Left ventricle myocardium inferior (tissue), 1 donor: ENCODE measurements at places on chromosomes 1 and 21. TPM values are rescaled to one million over a fixed set of nuclear protein-coding genes. Genes with fewer than 3 reads are reported as not detected.
A peak's percentile ranks its signal among the peaks of the same experiment; 100 is the strongest.

GRCh38 chr21:34884346-34884929 lies 164.7 kb downstream of the RUNX1 start:
- H3K27ac ChIP-seq = no peak overlapping the region
- DNase-seq = no peak
- peaks cover 36% of the 10 kb centered on the region for H3K4me1 ChIP-seq
- no peaks in the 10 kb centered on the region for H3K36me3 ChIP-seq
- peak overlapping the region; percentile 75 for H3K4me3 ChIP-seq

DNA sequence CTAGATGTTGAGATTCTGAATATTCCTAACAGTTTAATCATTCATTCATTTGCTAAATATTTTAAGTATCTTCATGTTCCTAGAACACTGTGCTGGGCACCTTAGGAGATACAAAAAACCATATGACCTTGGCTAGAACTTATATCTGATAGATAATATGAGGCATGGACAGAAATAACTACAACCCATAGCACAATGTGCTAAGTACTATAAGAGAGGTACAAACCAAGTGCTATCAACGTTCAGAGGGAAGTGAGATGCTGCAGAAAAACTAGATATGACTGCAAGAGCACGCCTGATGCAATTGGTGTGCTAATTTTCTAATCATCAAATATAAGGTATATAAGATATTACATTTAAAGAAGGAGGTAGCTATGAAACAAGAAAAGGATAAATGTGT lies 10.7 kb downstream of the NMNAT2 start:
- no peaks in the 10 kb centered on the region for H3K36me3 ChIP-seq
- H3K4me1 ChIP-seq = peaks cover 17% of the 10 kb centered on the region
- no peak for DNase-seq
- H3K27ac ChIP-seq = peak overlapping the region; percentile 75
- no peaks in the 10 kb centered on the region for H3K27me3 ChIP-seq

GRCh38 chr1:66439031-66439740 lies 94.8 kb upstream of the SGIP1 start:
- no peaks in the 10 kb centered on the region for H3K36me3 ChIP-seq
- H3K4me1 ChIP-seq = peaks cover 8% of the 10 kb centered on the region
- no peak overlapping the region for H3K27ac ChIP-seq
- no peak overlapping the region for H3K4me3 ChIP-seq

GRCh38 chr1:222970711-222971110 lies 155.9 kb downstream of the DISP1 start:
- no peaks in the 10 kb centered on the region for H3K27me3 ChIP-seq
- H3K4me3 ChIP-seq = no peak overlapping the region
- no peaks in the 10 kb centered on the region for H3K36me3 ChIP-seq
- no peak for DNase-seq

- no peaks in the 10 kb centered on the region for H3K27me3 ChIP-seq
- H3K4me1 ChIP-seq = peaks cover 35% of the 10 kb centered on the region
- H3K27ac ChIP-seq = no peak overlapping the region
Observed at GRCh38 chr1:41514381-41514780, 29.9 kb upstream of the EDN2 start.

GRCh38 chr1:57908147-57908890 lies 484.5 kb upstream of the DAB1 start:
- H3K27me3 ChIP-seq = no peaks in the 10 kb centered on the region
- H3K36me3 ChIP-seq = no peaks in the 10 kb centered on the region
- H3K4me1 ChIP-seq = no peaks in the 10 kb centered on the region
- H3K27ac ChIP-seq = no peak overlapping the region
- DNase-seq = no peak

GRCh38 chr1:30599721-30600120 lies 123.7 kb downstream of the MATN1 start:
- H3K4me1 ChIP-seq = no peaks in the 10 kb centered on the region
- peaks cover 65% of the 10 kb centered on the region for H3K27me3 ChIP-seq
- H3K27ac ChIP-seq = no peak overlapping the region
- H3K36me3 ChIP-seq = no peaks in the 10 kb centered on the region
- no peak for DNase-seq

DNA sequence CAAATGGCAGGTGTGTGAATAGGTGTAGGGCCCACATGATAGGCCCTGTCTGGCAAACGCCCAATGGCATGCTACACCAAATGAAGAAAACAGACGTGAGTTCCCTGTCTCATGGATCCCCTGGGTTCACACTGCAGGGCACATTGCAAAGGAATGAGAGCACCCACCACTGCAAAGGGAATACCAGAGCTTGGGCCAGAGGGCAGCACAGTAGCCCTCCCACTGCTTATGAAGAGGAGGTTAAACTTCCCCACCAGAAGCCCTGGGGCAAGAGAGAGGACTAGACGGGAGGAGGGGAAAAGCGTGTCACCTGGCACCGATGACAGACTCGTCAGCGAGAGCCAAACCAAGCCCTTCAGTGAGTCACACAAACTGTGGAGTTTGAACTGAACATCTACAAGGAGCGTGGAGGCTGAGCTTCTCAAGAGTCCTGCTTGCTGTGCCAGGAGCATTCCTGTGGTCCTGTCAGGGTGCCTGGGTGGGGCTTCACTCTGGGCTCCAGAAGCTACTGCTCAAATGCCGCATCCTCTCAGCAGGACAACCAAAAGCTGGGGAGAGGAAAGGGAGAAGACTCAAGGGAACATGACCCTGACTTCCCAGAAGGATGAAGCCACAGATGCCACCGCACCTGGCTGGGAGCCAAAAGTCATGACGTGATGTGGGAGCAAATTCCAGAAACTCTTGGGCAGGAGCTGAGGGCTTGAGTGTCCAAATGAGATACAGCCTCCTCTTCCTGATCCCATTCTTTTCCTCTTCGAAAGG lies 61.1 kb downstream of the TOMM20 start:
- H3K4me1 ChIP-seq = peaks cover 58% of the 10 kb centered on the region
- peak; percentile 70 for DNase-seq
- H3K27ac ChIP-seq = peak overlapping the region; percentile 37
- no peaks in the 10 kb centered on the region for H3K36me3 ChIP-seq
- H3K27me3 ChIP-seq = no peaks in the 10 kb centered on the region
- H3K4me3 ChIP-seq = no peak overlapping the region

DNA sequence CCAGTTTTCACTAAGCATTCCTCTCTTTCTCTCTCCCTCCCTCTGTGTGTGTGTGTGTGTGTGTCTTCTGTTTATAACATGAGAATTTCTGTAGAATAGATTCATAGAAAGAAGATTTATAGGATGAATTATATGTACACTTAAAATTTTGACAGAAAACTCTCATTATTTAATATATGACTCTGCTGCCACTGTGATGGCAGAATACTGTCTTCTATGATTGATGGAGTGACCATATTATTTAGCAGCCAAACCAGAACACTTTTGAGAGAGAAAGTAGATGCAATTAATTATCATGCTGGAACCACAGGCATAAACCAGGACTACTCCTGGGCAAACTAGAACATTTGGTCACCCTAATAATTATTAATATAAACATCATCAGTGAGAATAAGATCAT lies 34.3 kb upstream of the XPR1 start:
- no peaks in the 10 kb centered on the region for H3K36me3 ChIP-seq
- peaks cover 33% of the 10 kb centered on the region for H3K4me1 ChIP-seq
- H3K27ac ChIP-seq = no peak overlapping the region
- no peaks in the 10 kb centered on the region for H3K27me3 ChIP-seq
- no peak overlapping the region for H3K4me3 ChIP-seq
- DNase-seq = no peak

GRCh38 chr1:153933955-153934354 lies 11.2 kb upstream of the GATAD2B start:
- H3K27ac ChIP-seq = no peak overlapping the region
- peaks cover 4% of the 10 kb centered on the region for H3K4me1 ChIP-seq
- no peak overlapping the region for H3K4me3 ChIP-seq

DNA sequence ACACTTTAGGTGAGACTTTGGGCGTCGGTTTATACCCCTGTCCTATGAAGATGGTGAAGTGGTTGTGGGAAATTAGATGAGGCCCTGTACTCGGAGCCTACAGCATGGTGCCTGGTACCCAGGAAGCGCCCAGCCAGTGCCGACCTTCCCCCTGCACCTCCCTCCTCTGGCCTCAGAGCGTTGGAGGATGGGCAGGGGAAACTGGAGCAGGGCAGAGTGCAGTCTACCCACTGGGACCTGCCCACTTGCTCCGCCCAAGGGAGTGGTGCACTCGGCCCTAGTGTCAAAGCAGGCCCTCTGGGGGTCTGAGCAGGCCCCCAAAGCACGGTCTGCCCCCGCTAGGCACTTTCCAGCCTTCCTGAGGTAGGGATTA lies 13.0 kb upstream of the TTC22 start:
- H3K4me3 ChIP-seq = no peak overlapping the region
- peaks cover 14% of the 10 kb centered on the region for H3K27me3 ChIP-seq
- DNase-seq = no peak
- H3K27ac ChIP-seq = no peak overlapping the region
- no peaks in the 10 kb centered on the region for H3K4me1 ChIP-seq
- H3K36me3 ChIP-seq = no peaks in the 10 kb centered on the region

- peaks cover 54% of the 10 kb centered on the region for H3K4me1 ChIP-seq
- H3K36me3 ChIP-seq = no peaks in the 10 kb centered on the region
- DNase-seq = no peak
- H3K27me3 ChIP-seq = no peaks in the 10 kb centered on the region
- H3K4me3 ChIP-seq = no peak overlapping the region
Observed at GRCh38 chr1:51253691-51254090, 17.6 kb downstream of the RNF11 start.

DNA sequence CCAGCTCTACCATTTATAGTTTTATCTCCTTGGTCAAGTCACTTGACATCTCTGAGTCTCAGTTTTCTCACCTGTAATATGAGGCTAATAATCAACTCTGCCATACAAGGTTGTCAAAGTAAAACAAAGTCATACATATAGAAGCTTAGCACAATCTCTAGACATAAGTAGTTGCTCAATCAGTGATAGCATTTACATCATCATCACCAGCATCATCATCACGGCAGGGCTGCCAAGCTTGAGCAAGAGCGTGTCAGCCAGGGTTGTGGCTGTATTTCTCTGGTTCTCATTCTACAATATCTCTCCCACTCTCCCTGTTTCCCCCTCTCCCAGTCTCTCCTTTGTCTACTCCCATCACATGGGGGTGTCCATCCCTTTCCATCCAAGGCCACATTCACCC lies 41.7 kb upstream of the COA6 start:
- no peak overlapping the region for H3K27ac ChIP-seq
- peaks cover 5% of the 10 kb centered on the region for H3K4me1 ChIP-seq
- H3K36me3 ChIP-seq = no peaks in the 10 kb centered on the region
- H3K4me3 ChIP-seq = no peak overlapping the region
- DNase-seq = no peak
- H3K27me3 ChIP-seq = peaks cover 28% of the 10 kb centered on the region

DNA sequence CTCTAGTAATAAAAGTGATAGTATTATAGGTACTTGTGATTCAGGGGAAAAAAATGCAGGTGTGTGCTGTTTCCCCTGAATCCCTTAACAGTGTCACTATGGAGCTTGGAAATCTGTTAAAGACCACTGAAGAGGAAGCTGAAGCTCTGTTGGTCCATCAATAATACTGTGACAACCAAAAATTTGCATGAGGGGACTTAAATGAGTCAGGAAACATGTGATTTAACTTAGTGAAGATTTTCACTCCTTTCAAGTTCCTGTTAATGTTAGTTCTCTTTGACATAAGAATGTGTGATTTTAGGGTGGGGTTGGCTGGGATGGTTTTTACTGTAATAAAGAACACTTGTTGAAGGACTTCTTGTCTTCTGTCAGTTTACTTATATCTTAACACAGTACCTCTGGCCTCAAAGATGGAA lies 32.0 kb downstream of the VANGL2 start:
- H3K36me3 ChIP-seq = no peaks in the 10 kb centered on the region

DNA sequence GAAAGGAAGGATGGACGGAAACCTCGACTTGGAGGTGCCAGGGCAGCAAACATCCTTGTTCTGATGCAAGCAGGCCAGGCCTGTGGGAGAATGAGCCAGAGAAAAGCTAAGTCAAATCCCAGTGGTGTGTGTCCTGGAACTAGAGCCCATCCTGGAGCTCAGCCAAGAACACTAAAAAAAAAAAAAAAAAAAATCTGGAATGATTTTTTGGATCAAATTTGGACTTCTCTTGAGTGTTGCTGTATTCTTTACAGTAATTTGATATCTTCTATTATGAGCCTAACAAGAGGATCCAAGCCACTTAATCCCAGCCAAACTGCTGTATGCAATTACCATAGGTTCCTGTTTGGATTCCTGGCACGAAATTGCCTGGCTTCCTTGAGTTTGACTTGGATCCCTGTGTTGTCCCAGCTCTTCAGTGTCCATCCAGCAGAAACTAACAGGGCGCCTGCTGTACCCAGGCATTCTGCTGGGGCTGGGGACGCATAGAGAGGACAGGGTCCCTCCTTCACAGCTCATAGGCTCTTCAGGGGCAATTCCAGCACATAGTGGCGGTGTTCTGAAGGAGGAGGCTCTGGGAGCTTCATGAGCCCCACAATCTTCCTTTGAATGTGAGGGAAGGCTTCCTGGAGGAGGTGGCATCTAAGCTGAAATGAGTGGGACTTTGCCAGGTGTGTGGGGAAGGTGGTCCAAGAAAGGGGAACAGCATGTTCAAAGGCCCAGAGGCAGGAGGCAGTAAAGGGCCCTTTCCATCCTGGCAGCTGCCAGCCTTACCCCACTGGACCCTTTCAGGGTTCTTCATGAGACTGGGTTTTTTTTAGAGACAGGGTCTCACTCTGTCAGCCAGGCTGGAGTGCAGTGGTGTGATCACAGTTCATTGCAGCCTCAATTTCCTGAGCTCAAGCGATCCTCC lies 24.7 kb downstream of the EPHX1 start:
- H3K4me1 ChIP-seq = peaks cover 28% of the 10 kb centered on the region
- peaks cover 66% of the 10 kb centered on the region for H3K36me3 ChIP-seq
- no peaks in the 10 kb centered on the region for H3K27me3 ChIP-seq
- H3K27ac ChIP-seq = peak overlapping the region; percentile 83

DNA sequence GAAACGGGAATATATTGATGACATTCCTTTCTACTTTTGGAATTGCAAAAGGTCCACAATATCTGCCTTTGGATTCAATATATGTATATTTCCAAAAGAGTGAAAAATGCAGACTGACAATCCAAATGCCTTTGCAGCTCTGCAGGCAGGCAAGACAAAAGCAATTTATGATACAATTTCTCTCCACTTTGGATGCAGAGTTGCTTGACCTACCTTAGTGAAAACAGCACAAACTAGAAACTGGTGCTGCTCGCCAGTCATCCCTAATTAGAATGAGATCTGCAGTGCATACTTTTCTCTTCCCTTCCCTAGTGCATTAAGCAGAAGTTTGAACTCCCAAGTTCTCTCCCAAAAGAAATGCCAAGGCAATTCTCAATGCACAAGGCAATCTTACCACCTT lies 56.8 kb downstream of the KIAA0319L start:
- no peaks in the 10 kb centered on the region for H3K36me3 ChIP-seq
- H3K27me3 ChIP-seq = no peaks in the 10 kb centered on the region
- peaks cover 22% of the 10 kb centered on the region for H3K4me1 ChIP-seq

- H3K27ac ChIP-seq = peak overlapping the region; percentile 92
- H3K4me1 ChIP-seq = peaks cover 60% of the 10 kb centered on the region
- H3K27me3 ChIP-seq = no peaks in the 10 kb centered on the region
- H3K36me3 ChIP-seq = peaks cover 27% of the 10 kb centered on the region
- DNase-seq = peak; percentile 55
- no peak overlapping the region for H3K4me3 ChIP-seq
Observed at GRCh38 chr1:2311184-2312032, 79.9 kb downstream of the MORN1 start.

The LMOD1 gene
- total RNA-seq = 9.2 TPM

The ENSA gene
- 129 TPM for total RNA-seq

The LRRC53 gene
- not detected for total RNA-seq

The LAMC2 gene
- total RNA-seq = 1.2 TPM

The ALPL gene
- 10.2 TPM for total RNA-seq

The BATF3 gene
- total RNA-seq = 1.8 TPM

The ANXA9 gene
- total RNA-seq = 0.14 TPM

The NBPF10 gene
- 0.69 TPM for total RNA-seq
